GM03348 (cell line): ENCODE measurements at places on chromosomes 4 and X.

GRCh38 chr4:184815046-184815877 is 10.5 kb downstream of the ACSL1 start:
- peak; percentile 80 for DNase-seq

GRCh38 chrX:136839196-136839595 is 41.3 kb downstream of the RBMX start:
- DNase-seq, result peak; percentile 35

DNA sequence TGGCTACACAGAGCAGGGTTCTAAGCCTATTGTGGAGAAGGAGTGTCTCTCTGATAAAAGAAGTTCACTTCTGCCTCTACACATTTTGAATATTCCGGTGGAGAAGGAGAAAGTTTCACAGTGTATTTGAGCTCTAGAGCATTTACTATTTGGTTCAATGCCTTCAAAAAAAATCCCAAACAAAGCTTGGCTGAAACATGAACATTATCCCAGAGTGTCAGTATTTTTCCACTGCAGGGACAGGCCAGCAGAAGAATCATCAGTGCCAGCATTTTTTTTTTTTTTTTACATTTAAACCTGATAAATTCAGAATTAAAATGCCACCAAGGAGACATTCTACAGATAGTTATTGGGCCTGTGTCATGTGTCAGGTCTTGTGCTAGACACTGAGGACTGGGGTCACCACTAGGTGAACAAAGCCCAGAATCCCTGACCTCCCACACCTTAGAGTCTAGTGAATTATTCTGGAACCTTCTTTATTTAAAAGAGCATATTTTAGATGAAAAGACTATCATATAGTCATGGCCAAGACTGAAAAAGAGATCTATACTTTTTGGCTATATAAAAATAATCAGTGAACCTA is 48.0 kb upstream of the NAP1L5 start:
- no peak for DNase-seq

- peak; percentile 1 for DNase-seq
Observed at GRCh38 chrX:28586286-28586685, 960 bp upstream of the IL1RAPL1 start.

- DNase-seq, result no peak
Observed at GRCh38 chr4:173547889-173548288, 17.9 kb upstream of the HAND2 start.

DNA sequence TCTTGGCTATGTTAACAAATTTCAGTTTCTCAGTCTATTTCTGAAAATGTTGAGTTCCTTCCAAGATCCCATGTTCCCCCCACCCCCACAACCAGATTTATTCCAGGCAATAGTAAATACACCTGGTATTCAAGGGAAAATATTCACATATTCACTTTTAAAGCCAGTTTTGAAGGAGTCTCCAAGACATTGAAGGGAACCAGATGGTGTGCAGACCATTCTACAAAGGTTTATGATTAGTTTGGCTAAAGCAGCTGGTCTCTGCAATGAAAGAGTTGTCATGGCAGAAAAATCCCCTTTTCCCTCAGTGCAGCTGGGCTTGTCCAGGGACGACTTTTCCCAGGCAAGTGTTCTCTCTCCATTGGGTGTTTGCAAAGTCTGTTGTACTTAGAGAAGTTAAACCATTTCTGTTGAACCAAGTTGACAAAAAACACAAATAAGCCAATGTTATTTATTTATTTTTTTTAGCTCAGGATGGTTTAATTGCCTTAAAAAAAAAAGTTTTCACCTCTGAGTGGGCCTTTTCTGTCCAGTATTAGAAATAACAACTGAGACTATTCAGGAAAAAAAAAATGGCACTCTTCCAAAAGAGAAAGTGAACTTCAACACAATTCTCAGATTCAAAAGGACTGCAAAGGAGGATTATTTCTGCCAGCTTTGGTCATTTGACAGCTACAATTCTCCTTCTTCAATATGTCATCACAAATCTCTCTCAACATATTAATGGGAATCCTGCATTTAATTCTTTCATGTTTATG is 410.6 kb downstream of the IL1RAPL1 start:
- DNase-seq, result no peak

DNA sequence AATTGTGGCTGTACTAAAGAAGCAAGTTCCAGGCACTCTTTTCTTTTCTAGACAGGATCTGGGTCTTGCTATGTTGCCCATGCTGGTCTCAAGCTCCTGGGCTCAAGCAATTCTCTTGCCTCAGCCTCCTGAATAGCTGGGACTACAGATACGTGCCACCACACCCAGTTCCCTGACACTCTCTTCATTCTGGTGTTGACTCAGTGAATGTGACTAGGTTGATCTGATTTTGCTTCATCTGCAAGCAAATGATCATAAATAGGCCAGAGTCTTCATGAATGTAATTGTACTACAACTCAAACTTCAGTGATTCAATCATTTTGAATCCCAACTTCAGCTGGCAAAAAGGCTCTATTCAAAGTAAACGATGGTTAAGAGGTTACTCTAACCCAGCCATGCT is 78.5 kb downstream of the APBB2 start:
- DNase-seq, result no peak

DNA sequence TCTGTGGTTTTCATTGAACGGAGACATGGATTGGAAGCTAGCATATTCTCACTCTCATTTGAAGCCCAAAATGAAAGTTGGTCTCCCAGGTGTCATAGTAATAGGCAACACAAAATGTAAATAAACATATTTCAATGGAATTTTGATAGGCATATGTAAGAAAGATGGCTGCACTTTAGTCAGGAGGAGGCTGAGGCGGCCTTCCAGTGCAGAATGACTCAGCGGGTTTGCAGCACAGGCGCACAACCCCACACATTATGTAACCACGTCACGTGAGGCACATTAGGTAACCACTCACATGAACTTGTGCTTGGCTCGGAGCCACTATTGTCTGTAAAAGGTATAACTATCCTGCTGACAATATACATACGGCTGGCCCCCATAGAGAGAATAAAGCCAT is 381.7 kb downstream of the GPAT3 start:
- DNase-seq, result no peak

DNA sequence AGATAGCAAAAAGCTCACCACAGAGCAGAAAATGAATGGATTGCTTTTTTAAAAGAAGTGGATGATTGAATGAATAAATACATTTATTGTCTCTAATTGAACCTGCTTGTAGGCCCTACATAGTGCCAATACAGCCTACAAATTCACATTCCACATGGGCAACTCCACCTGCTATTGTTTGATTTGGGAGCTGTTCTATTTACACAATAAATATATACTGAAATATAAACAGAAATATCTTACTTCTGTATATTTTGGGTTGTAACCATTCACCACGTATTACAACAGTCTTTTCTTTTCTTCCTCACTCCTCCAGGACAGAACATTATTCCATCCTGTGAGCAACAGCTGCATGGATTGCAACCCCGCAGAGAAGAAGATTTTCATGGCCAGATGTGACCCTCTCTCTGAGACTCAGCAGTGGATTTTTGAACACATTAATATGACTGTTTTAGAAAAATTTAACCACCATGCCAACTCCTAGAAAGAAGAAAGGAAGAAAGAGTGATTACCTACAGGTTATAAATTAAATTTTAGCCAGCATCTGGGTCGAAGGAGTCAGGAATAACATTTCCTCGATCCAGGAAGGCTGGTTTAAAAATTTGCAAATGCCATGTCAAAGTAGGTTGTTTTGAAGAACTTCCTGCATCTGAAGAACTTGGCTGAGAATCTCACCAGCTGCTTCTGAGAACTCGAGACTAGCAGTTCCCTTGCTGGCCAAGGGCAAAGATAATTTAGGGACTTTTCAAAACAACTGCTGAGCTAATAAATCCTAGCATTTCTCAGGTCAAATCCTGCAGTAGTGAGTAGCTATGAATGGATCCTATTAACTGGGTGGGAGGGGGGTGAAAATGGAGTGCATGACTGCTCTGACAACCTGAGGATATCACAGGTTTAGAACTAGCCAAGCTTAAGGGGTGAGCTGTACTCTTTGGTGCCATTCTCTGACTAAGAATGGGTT is 128.7 kb upstream of the GALNT7 start:
- DNase-seq, result no peak

- DNase-seq, result no peak
Observed at GRCh38 chr4:66273110-66273509, 602.8 kb upstream of the EPHA5 start.

DNA sequence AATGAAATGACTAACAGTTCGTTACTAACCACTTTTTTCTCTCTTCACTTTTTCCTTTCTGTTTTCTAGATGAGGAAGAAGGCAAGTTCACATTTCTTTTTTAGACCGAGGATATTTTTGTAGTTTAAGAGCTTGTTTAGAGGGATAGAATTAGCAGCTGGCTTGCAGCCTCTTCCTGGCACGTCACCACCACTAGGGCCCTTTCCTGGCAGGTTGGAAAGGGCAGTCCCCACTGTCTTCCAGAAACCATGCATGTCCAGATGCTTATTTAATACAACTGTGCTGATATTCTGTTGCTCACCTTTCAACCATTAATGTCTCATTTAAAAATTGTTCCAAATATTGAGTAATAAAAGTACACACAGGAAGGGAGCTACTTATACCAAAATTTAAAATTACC is 209.5 kb upstream of the PACRGL start:
- no peak for DNase-seq

GRCh38 chrX:136828830-136829229 is 48.1 kb upstream of the ARHGEF6 start:
- no peak for DNase-seq

DNA sequence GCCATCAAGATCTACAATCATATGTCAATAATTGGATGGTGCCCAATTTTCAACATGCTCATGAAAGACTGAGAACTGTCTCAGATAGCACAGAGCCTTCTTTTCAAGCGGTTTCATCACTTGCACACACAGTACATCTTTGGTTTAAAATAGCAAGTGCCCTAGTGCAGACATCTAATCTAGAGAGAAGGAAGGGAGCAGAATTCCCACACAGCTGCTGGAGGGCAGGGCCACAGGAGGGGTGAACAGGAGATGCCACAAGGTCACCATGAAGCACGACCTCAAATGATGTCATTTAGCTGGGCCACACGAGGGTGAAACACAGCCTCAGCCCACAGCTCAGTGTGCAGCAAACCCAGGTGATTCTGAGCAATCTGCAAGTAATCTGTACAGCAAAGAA is 24.3 kb downstream of the LEF1 start:
- no peak for DNase-seq

DNA sequence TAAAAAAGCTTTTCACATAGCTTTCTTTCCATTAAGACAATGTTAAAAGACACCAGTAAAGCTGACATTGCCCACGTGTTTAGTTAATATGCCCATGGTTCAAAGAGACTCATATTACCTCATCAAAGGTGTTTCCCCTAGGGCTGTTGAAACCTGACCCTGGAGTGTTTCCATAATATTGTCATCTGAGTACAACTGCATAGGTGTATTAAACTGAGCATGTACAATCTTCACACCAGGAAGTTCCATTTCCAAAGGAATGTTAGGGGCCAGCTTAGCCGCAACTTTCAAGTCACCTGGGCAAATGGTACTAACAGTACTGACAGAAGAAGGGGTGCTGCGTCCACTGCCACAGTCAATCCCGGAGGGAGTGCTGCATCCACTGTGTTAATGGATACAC is 27.1 kb downstream of the PDLIM3 start:
- no peak for DNase-seq

GRCh38 chrX:80174925-80175574 is 160.5 kb downstream of the TBX22 start:
- no peak for DNase-seq

- DNase-seq, result no peak
Observed at GRCh38 chrX:108270739-108271396, 167.4 kb downstream of the COL4A6 start.

GRCh38 chr4:70739496-70740337 is 18.0 kb downstream of the RUFY3 start:
- DNase-seq, result no peak

DNA sequence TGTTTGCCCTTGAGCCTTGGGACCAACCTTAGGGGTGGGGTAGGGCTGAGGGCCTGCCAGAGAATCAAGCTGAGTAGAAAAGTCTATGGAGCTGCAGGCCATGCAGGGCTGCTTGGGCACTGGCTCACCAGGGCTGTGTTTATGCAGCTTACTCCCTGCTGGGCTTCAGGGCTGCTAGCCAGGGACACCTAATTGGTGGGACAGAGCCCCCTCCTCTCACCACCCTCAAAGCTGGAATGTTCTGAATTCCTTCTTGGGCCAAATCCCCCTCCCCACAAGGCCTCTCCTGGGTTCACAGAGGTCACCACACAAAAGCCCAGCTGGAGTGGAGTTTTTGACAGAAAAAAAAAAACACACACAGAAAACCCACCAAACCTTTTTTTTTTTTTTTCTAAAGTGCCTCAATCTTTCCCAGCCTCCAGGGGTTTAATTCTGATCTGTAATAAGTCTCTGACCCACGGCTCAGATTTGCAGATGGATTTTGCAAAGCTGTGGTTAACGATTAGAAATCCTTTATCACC is at the start of gene CLDN2:
Gene CLDN2 (plus strand): TSS at position 471 of the 521 bp plus-strand sequence. CDS start 7,827 bp downstream, outside the sequence.
- no peak for DNase-seq

GRCh38 chrX:31181377-31182000 is 109.6 kb upstream of the FTHL17 start:
- no peak for DNase-seq

- no peak for DNase-seq
Observed at GRCh38 chrX:124720532-124720931, 374.2 kb downstream of the SH2D1A start.

DNA sequence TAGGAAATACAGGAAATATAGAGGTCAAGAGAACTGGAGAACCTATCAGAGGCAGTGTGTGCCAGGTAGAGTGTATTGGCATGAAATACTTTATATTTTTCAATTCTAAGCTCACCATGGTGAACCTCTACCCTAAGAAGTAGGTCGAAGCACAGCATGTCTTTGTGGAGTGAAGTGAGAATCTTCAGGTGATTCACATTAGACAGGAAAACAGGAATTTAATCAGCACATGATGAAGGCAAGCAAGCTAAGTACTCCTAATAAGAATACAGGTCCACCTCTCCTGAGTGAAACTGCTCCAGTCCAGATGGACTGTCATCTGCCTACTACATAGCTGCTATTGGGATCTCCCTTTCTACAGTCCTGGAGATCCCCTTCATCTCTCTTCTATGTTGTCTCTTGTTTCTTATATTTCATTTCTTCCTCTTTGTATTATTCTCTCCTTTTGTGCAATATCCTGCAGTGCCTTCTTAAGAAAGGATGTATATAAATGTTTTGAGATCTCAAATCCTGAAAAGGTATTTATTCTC is 159.0 kb downstream of the LRBA start:
- DNase-seq, result no peak

- no peak for DNase-seq
Observed at GRCh38 chr4:7721984-7722551, 217.6 kb downstream of the AFAP1 start.

- DNase-seq, result no peak
Observed at GRCh38 chrX:31124536-31124935, 52.7 kb upstream of the FTHL17 start.

DNA sequence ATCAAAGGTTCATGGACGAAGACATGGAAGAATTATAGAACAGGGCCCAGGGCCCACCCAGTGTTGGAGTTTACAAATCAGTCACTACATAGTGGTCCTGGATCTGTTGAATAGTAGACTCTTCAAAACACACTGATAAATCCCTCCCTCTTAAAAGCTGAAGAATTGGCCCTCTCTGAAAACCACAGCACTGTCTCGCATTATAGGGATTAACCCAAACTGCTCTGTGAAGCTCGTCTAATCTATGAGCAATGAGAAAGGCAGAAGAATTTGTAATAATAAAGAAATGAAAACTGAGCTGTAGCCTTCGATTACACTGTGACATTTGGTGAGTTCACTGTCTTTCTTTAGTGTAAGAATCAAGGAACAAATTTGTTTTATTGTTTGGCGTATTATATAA is 92.5 kb upstream of the ZFP42 start:
- DNase-seq, result no peak
